ENCODE measurements at places on chromosomes 7 and 10. TPM values are rescaled to one million over a fixed set of nuclear protein-coding genes. Genes with fewer than 3 reads are reported as not detected.

- DNase-seq, result no peak
Measured at GRCh38 chr10:7942316-7942715, 112.2 kb upstream of the GATA3 start.

DNA sequence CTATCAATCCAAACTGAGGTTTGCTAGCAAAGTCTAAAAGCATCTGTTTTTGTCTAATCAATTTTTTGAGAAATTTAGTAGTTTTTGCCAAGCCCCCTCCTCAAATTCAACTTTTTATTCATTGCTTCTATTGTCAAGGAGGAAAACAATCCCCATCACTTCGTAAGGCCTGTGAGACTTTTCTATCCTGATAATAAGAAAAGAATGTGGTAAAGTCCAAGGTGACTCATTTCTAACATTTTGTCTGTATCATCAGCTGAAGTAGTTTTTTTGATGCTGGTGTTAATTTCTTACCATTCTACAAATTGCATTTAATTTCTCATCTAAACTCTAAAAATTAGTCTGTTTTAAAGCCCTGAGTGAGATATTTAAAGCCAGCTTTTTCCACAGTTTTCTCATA, 11.7 kb downstream of the ANK3 start:
- no peak for DNase-seq

GRCh38 chr10:78846760-78847159, 222.0 kb upstream of the ZMIZ1 start:
- no peak for DNase-seq

GRCh38 chr10:23512355-23513058, 73.6 kb downstream of the OTUD1 start:
- no peak for DNase-seq

GRCh38 chr10:130968964-130969363, 342.6 kb downstream of the TCERG1L start:
- DNase-seq, result no peak

GRCh38 chr10:69317626-69318105, 39.4 kb downstream of the HK1 start:
- no peak for DNase-seq

Gene MACROH2A2
- 11.8 TPM for total RNA-seq

- DNase-seq, result no peak
Measured at GRCh38 chr10:88472540-88472939, 110.6 kb downstream of the RNLS start.
